Colonic mucosa (tissue), 4 donors: ENCODE measurements at places on chromosomes 7 and 10. TPM values are rescaled to one million over a fixed set of nuclear protein-coding genes. Genes with fewer than 3 reads are reported as not detected.

Gene CYTH3
- 11.3 TPM for total RNA-seq

Gene CDHR3
- 7.7 TPM for total RNA-seq

DNA sequence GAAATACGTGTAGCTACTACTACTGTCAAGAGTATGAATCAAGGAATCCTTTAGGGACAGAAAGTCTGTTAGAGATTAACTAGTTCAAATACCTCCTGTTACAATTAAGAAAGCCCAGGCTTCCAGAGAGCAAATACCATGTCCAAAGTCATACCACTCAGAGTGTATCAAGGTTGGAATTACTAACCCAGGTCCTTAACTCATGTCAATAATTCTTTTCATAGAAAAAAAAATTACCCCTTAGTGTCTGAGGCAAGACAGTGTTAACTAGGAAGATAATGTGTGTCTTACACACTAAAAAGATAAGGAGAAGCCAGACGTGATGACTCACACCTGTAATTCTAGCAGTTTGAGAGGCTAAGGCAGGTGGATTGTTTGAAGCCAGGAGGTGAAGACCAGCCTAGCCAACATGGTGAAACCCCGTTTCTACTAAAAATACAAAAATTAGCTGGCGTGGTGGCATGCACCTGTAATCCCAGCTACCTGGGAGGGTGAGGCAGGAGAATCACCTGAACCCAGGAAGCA, 423.4 kb downstream of the SORCS1 start:
- DNase-seq: no peak

GRCh38 chr7:106166651-106167342, 54.7 kb upstream of the SYPL1 start:
- DNase-seq: peak; percentile 70

DNA sequence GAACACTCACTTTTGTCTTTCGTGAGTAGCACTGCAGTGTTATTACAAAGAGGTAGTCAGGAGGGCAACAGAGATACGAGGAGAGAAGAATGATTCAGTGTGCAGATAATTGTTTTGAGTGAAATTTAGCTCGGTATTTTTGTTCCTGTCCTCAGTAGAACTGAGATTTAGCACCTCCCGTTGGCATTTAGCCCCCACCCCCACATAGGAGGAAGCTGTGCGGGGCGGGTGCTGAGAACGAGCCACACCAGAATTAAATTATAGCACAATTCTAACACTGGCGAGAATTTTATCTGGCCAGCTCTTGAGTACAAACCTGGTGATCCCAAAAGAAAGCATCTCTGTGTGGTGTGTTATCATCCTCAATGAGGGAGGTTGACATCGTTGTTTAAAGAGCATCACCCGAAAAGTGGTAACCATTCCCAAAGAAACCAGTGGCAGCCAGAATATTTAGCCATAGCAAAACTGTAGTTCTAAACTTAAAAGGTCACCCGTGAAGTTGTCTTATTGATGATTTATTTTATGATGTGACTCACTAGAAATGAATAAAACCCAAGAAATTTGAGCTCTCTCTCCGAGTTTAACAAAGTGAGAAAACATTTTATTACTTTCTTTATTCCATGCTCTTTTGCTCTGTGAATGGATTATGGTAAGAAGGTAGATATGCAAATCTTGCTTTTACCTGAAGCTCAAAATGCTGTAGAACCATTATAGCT, 612.2 kb downstream of the SUGCT start:
- DNase-seq: no peak
